Stimulated activated naive CD4-positive, alpha-beta T cell (primary cell): ENCODE measurements at places on chromosomes 2 and 18.

DNA sequence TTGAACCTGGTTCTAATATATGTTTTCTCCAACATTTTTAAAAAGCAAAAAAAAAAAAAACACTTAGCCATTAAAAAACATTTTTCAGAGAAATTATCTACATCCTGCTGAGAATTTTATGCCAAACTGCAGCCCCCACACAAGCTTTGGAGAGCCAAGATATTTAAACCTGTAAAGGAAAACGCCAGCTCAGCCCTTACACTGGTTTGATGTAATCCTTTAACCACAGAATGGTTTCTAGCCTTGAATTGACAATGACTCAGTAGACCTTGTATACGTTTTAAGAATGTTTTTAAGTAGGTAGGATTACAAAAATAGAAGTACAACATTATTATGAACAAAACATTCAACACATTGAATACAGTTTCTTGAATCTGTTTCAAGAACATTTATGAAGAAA, 113.6 kb downstream of the BABAM2 start:
- DNase-seq, result no peak

GRCh38 chr2:233445152-233445830, 91.0 kb downstream of the DGKD start:
- DNase-seq, result no peak

DNA sequence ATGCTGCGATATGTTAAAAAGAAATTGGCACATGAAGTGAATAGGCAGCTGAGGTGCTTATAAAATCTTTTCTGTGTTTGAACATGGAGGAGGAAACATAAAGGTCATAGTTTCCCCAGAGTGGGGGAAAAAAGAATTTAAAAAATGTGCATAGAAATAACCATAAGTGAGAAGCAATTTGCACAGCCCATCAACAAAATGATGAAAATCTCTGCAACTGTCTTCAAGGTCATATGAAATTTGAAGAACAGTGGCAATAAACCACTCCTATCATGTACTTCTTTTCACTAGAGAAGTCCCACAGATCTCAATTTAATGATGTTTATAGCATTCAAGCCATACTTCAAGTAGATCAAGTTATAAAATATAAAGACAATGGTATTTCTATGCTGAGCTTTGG, 46.7 kb upstream of the ZNF804A start:
- no peak for DNase-seq

GRCh38 chr18:53796040-53796729, 428.3 kb downstream of the MBD2 start:
- DNase-seq, result no peak

GRCh38 chr2:96895746-96896651, 26.1 kb upstream of the SEMA4C start:
- no peak for DNase-seq

DNA sequence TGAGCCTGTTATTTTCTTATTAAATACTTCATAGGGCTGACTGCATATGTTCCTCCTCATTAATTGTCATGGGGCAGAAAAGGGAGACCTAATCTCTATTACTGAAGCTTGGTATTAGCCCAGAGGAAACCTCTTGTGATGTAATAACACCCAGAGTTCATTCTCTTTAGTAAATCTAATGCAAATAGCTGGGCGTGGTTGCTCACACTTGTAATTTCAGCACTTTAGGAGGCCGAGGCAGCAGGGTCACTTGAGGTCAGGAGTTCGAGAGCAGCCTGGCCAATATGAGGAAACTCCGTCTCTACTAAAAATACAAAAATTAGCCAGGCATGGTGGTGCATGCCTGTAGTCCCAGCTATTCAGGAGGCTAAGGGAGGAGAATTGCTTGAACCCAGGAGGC, 14.7 kb downstream of the DAW1 start:
- no peak for DNase-seq

DNA sequence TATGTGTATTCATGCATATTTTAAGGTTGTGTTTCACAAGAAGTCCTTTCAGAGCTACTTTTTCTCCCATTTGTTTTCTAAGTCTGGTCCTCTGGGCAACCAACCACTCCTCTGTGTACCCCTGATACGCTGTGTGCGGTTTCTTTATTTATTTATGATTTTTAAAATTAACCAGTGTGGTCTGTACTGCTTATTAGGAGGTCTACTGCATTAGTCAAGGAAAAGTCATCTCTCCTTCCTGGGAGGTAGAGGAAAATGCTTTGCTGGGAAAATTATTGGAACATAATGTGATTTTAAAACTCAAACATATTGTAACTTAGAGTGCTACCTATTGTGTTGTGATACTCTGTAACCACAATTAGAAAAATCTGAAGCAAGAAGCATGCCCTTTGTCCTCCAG, 1404.3 kb downstream of the SUCLG1 start:
- no peak for DNase-seq

DNA sequence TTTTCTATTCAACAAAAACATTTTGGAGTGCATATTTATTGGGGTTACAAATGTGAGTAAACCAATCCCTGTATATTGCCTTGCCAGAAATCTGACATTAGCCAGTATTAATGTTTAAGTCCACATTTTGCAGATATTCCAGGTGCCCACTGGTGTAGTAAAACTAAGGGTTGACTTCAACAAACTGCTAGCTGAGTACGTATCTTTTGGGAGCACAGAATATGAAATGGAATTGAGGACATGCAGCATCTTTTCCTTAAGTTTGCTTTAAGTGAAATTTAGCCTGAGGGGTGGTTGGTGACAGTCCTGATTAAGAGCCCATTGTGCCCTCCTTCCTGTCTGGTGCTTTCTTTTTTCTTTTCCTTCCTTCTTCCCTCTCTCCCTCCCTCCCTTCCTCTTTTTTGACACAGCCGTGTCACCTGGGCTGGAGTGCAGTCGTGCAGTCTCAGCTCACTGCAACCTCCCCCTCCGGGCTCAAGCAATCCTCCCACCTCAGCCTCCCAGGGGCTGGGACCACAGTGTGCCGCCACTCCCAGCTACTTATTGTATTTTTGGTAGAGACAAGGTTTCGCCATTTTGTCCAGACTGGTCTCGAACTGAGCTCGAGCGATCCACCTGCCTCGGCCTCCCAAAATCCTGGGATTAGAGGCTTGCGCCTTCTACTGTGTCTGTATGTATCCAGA, 1.6 kb downstream of the NUP35 start:
- no peak for DNase-seq

DNA sequence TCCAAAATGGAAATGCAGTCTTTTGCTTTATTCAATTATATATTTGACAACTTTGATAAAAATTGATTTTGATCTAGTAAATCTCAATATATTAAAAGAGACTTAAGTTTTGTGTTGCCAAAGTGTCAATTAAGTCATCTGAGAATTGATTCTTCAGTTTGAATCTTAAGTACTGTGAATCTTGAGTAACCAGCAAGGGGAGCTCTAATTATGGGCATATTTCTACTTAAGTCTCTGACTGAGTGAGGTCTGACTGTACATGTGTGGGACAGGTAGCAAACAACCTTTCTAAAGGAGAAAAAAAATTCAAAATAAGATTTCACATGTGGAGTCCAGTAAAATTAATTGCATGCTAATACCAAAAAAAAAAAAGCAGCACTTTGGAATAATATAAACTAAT, 503.7 kb upstream of the SLC8A1 start:
- DNase-seq, result no peak

DNA sequence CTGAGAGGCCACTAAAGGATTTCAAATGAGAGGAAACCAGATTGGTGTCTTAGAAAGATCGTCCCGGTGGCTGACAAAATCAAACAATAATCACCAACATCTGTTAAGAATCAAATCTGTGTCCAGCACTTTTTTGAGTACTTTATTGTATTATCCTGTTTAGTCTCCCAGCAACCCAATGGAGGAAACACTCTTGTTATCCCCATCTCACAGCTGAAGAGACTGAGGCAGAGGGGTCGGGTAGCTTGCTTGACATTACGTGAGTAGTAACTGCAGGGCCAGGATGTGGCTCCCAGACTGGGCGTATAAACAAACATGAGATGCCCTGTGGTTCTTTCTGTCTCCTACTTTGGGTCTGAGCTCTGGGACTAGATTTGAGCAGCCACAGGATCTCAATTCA, 76.0 kb downstream of the KLHL29 start:
- DNase-seq, result no peak
